ENCODE measurements at places on chromosomes 4 and X.

GRCh38 chr4:108272046-108272445 is 103.3 kb upstream of the LEF1 start:
- DNase-seq, result no peak

DNA sequence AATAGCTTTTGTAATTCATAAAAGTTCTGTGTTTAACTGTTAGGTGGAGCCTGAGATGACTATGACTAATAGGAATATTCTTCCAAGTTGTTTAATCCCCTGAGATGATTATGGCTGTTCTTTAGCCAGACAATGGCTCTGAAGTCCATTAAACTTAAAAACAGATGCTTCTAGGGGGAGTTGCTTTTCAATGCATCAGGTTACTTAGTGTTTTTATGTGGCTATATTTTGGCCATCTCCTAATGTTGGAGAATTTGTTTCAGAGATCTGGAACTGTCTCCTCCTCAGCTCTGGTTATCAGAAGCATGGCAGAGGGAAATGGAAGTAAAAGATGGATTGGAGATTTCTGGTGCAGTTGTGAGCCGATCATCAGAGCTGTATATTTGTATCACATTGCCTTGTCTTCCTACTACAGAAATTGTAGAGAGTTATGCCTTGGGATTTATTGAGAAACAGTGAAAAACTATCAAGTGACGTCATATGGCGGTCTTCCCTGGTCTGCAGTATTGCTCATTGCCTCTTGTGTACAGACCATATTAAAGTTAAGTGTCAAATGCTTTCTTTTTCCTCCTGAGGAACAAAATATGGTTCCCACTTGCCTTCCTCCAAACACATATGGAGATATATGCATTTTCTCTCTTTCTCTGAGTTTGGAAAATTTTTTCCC is 29.8 kb downstream of the SGMS2 start:
- DNase-seq, result no peak

DNA sequence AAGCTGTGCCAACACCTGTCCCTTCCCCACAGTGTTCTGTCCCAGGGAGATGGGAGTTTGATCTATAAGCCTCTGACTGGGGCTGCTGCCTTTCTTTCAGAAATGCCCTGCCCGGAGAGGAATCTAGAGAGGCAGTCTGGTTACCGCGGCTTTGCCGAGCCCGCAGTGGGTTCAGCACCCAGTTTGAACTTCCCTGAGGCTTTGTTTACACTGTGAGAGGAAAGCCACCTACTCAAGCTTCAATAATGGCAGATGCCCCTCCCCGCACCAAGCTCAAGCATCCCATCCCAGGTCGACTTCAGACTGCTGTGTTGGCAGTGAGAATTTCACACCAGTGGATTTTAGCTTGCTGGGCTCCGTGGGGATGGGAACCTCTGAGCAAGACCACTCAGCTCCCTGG is 33.3 kb upstream of the ARSJ start:
- DNase-seq, result no peak

- no peak for DNase-seq
Measured at GRCh38 chr4:151169223-151169622, 69.8 kb downstream of the RPS3A start.

DNA sequence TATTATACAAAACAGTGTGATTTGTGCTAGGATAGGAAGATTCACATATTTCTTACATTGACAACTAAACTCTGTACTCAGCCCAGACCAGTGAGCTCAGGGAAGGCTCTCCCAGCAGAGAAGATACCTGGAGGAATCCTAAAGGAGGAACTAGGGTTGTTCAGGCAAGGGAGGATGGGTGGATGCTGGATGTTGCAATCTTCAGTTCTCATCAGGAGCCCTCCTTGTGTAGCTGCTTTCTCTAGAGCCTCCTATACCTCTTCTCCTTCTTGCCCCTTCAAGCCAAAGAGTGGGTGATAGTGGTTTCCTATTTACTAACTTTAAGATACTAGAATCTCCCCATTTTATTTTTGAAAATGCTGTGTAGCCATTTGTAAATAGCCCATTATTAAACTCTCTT is 117.3 kb downstream of the NKX6-1 start:
- DNase-seq, result no peak

DNA sequence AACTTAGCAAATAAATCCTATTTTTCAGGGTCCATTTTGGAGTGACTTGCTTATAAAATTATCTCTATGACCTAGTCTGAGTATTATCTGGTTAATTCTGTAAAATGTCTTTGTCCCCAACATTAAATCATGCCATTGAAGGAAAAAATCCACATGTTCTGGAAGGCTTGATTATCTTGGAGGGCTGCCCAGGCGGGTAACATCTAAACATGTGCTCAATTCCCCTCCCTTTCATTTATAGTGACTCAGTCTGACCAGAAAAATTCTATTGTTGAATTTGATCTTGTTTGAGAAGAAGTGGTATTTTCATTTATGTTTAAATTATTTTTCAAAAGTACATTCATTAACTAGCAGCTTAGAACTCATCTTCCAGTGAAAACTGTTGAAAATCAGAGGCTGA is 55.4 kb upstream of the SLC10A7 start:
- no peak for DNase-seq

GRCh38 chrX:133868682-133869081 is 116.7 kb downstream of the GPC3 start:
- DNase-seq, result no peak

- no peak for DNase-seq
Measured at GRCh38 chrX:155966876-155967275, 30.6 kb upstream of the IL9R start.

GRCh38 chrX:17039826-17040225 is 93.4 kb downstream of the REPS2 start:
- no peak for DNase-seq

- no peak for DNase-seq
Measured at GRCh38 chrX:15151267-15152186, 118.4 kb downstream of the ASB9 start.

GRCh38 chrX:916230-916599 is 285.6 kb downstream of the SHOX start:
- DNase-seq, result no peak

DNA sequence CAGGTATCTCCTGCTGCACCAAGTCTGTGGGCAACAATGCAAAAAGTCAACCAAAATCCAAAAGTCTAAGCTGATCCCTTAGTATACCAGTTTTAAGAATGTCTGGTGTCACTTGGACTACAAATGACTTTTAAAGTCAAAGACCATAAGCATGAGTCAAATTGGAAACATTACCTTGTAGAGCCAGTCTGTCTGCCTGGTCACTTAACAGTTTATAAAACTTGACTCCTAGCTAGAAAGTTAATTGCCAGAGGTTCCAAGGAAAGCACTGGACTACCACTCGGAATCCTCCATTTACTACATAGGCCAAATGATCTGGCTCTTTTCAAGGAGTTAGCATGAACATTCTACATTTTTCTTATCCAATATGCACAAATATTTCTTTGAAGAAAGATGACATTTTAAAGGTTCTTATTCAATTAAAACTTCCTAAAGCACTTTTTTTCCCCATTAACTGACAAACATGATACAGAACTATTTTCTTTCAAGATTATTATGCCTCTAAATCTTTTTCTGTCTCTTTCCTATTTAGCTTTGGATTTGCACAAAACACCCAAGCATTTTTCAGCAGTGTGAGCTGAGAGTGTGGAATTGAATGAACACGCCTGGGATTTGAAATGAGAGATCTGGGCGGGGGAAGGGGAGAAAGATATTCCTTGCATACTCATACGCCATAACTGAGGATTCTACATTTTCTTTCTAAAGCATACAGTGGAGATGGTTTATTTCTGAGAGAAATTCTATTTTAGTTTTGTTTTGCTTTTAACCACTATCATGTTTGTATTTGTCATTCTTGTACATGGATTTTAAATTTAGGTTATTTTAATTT is 188.4 kb downstream of the SHROOM3 start:
- DNase-seq, result no peak

- DNase-seq, result no peak
Measured at GRCh38 chr4:105991726-105992125, 96.5 kb downstream of the NPNT start.

DNA sequence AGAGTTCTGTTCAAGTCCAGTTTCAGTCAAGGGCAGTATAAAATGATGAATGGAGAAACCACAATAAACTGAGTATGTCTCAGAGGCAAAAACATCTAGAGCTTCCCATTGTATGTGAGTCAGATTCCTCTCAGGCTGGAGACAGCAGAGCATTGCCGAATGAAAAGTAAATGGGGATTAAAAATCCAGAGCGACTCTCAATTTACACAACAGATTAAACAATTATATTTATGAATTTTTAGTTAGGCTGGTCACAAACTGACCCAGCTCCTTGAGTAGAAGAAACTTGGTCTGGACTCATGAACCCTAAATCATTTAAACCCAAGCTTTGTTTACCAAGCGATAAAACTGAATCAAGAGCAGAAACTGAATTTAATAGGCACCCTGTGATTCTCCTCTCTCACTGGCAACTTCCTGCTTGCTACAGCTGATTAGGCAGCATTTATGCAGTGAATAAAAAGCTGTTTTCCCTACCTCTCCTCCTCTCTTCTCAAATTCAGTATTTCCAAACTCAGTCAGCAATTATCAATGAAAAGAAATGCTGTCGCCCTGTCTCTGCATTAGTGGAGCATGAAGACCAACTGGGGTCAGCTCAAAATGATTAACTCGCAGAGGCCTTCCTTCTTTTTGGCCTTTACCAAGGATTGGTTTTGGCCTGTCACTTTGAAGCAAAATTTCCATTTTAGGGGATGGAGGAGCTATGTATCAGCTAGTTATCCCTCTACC is 568.0 kb downstream of the PDHA2 start:
- no peak for DNase-seq

DNA sequence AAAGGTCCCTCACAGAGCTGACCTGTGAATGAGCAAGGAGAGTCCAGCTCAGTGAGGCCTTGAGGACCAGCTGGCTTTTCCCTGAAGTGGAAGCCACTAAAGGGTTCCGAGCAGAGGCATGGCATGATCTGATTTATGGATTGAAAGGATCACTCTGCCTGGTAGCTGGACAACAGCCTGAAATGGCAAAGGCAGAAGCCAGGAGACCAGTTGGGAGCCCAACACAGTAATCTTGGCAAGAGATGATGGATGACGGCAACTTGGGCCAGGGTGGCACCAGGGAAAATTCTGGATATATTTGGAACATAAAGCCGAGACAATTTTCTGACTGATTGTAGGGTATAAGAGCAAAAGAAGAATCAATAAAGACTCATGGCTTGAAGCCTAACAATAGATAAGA is 69.3 kb upstream of the STIM2 start:
- no peak for DNase-seq

GRCh38 chr4:108035691-108036090 is 46.0 kb downstream of the HADH start:
- no peak for DNase-seq

DNA sequence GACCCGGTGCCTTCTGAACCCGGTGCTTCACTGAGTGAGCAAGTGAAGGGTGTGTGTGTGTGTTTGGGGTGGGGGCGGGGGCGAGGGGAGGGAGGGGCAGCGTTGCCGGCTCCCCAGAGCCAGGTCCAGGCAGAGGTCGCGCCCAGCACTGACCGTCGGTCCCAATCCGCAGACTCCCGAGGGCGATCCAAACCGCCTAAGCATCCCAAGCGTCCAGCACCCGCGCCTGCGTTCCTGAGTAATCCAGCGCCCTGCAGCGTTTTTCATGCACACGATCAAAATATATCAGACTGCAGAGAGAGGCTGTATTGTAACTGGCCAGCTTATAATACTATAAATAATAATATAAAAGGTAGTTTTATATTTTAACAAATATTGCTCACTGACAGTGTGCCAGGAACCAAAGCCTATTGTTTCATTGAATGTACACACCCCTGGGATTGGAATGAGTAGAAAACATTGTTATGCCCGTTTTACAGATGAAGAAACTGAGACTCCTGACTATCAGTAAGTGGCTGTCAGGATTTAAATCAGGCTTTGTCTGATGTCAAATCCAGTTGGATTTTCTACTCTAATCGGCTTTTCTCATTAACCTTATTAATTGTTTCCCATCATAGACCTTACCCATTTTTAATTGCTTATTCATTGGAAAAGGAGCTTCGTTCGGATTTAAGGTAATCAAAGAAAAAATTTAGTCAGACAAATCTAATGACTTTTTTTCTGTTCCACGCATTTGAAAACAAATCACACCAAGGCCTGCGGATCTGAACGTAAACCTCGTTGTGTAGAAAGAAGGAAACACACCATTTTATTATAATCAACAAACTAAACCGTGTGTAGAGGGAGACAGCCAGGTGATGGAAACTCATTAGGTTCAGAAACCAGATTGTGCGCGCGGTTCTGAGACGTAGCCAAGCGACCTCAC is 4.0 kb upstream of the NKX3-2 start:
- DNase-seq, result no peak

DNA sequence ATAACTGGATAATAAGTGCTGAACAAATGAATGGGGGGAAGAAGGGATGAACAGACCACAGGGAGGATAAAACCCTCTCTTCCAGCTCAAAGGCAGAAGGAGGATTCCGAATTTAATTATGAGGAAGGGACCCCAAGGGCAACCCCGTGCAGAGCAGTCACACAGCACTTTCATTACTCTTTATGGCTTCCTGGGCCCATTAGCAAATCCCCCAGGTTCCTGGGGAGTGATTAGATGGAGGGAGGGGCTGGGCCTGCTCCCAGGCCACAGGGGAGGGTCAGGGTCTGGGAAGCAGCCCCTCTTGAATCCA is 67.1 kb downstream of the PPP2R2C start:
- DNase-seq, result no peak

DNA sequence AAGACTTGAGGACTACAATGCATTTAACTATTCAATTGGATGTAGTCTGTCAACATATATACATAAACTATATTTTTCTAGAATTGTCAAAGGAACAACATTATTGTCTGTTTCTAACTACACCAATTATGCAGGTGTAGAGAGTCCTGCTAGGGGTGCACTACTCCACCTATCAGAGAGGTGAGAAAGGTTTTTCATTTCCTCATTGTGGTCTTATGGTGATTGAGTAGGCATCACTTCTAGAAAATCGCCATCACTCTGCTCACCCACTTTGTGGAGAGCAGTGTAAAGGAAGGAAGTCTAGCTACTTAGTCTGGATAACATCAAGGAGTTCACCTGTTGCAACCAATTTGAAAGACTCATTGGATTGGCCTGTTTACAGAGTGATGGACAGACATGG is 4.4 kb upstream of the ADH1C start:
- no peak for DNase-seq
